ENCODE measurements at places on chromosomes 3 and 15.

GRCh38 chr3:185998136-185998535 lies 60.3 kb upstream of the TRA2B start:
- no peaks in the 10 kb centered on the region for H3K36me3 ChIP-seq
- DNase-seq, result no peak
- H3K27me3 ChIP-seq, result peaks cover 41% of the 10 kb centered on the region
- no peak overlapping the region for H3K4me3 ChIP-seq
- no peak overlapping the region for H3K27ac ChIP-seq

GRCh38 chr15:62498712-62499111 lies 333.6 kb upstream of the C2CD4B start:
- no peak overlapping the region for H3K27ac ChIP-seq
- H3K4me1 ChIP-seq, result no peaks in the 10 kb centered on the region
- no peaks in the 10 kb centered on the region for H3K36me3 ChIP-seq
- DNase-seq, result no peak
- H3K4me3 ChIP-seq, result no peak overlapping the region

DNA sequence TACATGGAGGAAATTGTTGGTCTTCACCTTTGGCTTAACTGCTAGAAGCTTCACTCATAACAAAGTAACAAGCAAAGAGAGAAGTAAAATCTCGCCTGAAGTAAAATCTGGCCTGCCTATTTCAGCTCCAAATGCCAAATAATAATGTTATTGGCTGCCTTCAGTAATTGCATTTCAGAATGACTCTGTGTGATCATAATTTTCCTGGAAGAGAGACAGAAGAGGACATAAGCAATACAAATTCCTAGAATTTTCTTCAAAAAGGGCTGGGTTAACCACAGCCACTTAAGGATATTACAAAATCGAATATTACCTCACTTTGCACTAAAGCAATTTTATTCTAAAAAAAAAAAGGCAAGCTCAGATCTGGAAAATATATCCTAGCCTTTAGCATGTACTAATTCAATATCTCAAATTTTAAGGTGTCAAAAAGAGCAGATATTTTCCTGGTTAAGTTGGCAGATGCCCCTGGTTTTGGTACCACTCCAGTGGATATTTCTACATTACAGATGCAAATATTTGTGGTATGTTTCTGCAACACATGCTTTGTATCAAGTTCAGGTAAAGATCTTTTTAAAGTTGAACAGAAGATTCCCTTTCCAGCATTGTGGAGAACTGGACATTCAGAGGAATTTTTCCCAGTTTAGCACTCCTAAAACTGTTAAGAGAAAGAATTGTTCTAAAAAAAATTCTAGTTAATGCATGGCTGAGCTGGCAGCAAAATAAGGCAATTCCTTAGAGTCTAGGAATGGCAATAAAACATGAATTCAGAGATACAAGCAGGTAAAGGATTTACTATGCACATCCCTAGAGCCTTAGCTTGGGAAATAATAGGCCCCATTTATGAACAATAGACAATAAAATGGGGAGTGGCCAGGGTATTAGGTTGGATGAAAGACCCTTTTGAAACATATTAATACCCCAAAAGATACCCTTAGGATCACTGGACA lies 116.7 kb downstream of the STAC start:
- no peaks in the 10 kb centered on the region for H3K4me1 ChIP-seq
- no peak overlapping the region for H3K27ac ChIP-seq
- no peaks in the 10 kb centered on the region for H3K36me3 ChIP-seq
- no peak overlapping the region for H3K4me3 ChIP-seq
- DNase-seq, result no peak

- H3K27ac ChIP-seq, result no peak overlapping the region
- no peaks in the 10 kb centered on the region for H3K27me3 ChIP-seq
- H3K4me3 ChIP-seq, result no peak overlapping the region
These were observed 45.5 kb downstream of the PHLDB2 start for GRCh38 chr3:111904376-111905241.

DNA sequence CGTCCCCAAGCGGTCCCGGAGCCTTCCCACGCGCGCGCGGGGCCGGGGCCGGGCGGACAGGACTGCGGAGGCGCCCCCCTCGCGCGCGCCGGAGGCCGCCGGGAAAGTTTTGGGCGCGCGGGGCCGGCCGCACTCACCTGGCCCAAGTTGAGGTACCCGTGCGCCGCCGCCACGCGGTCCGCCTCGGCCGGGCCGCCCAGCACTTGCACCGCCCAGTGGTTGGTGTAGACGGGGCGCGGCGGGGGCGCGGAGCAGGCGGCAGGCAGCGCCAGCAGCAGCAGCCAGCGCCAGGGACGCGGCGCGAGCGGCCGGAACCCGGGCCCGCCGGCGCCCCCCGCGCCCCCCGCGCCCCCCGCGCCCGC lies 289 bp downstream of the PCSK6 start:
- H3K27ac ChIP-seq, result no peak overlapping the region
- H3K27me3 ChIP-seq, result peaks cover 56% of the 10 kb centered on the region
- H3K4me1 ChIP-seq, result peaks cover 5% of the 10 kb centered on the region
- DNase-seq, result no peak

- no peak for DNase-seq
- no peaks in the 10 kb centered on the region for H3K27me3 ChIP-seq
- no peaks in the 10 kb centered on the region for H3K36me3 ChIP-seq
- no peaks in the 10 kb centered on the region for H3K4me1 ChIP-seq
These were observed 38.0 kb upstream of the COPB2 start for GRCh38 chr3:139427283-139428060.

DNA sequence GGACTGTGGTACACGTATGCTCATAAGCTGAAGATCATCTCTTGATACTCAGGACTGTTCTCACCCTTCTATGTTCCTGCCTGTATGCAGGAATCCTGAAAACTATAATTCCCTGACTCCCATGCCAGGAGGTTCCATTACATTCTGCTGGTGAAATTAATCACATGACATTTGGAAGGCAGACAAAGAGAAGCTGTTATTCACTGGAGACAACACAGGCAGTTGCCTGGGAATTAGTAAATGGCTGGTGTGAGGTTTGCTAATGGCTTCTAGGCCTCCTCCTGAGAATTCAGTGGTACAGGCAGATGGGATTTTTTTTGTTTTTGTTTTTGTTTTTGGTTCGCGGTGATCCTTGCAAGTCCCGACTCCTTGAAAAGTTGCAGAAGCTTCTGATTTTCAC lies 91.4 kb downstream of the CTNNB1 start:
- no peak for DNase-seq
- no peak overlapping the region for H3K4me3 ChIP-seq
- H3K27me3 ChIP-seq, result no peaks in the 10 kb centered on the region
- no peaks in the 10 kb centered on the region for H3K36me3 ChIP-seq

Data from central memory CD8-positive, alpha-beta T cell (primary cell).